ENCODE measurements at places on chromosomes 7 and 10.

DNA sequence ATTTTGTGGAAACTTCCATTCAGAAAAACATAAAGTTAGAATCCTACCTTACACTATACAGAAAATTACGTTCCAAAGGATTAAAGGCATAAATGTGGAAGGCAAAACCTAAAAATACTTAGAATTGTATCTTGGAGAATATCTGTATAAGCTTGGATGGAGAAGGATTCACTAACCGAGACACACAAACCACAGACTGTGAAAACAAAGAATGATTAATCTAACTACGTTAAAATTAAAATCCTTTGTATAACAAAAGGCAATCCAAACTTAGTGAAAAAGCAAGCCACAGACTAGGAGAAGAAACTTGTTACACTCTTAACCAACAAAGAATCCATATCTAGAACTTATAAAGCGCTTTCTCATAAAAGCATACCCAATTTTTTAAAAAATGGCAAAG lies 678.8 kb downstream of the INHBA start:
- no peak for DNase-seq

DNA sequence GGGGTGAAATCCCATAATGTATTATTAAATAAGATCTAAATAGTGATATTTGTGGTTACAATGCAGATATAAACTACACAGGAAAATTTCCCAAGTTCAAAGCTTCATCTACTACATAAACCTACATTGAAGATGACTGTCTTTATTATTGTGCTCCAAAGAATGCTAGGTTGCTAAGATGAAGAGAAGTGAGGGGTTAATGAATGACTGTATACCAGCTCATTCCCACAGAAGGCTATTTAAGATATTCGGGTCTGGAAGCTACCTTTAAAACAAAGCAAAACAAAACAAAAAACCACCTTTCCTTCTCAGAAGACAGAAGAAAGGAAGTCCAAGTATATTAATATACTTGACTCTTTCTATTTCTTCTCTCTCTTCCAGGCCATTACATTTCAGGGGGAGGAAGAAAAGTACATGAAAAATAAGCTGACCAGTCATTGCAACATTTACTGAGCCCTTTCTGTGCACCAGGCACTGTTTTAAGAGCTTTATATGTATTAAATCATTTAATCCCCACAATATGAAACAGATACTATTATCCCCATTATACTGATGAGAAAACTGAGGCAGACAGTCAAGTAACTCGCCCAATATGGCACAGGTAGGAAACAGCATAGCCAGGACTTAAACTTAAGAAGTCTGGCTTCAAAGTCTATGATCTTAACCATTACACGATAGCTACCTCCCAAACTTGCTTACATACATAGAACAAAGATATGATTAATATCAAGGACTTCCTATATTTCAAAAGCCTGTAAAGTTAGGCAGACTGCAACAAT lies 48.1 kb downstream of the TNPO3 start:
- DNase-seq, result no peak

- DNase-seq, result no peak
These were observed 48.7 kb downstream of the UPF2 start for GRCh38 chr10:11993834-11994468.

GRCh38 chr10:85787881-85788280 lies 578.7 kb downstream of the GRID1 start:
- DNase-seq, result no peak

DNA sequence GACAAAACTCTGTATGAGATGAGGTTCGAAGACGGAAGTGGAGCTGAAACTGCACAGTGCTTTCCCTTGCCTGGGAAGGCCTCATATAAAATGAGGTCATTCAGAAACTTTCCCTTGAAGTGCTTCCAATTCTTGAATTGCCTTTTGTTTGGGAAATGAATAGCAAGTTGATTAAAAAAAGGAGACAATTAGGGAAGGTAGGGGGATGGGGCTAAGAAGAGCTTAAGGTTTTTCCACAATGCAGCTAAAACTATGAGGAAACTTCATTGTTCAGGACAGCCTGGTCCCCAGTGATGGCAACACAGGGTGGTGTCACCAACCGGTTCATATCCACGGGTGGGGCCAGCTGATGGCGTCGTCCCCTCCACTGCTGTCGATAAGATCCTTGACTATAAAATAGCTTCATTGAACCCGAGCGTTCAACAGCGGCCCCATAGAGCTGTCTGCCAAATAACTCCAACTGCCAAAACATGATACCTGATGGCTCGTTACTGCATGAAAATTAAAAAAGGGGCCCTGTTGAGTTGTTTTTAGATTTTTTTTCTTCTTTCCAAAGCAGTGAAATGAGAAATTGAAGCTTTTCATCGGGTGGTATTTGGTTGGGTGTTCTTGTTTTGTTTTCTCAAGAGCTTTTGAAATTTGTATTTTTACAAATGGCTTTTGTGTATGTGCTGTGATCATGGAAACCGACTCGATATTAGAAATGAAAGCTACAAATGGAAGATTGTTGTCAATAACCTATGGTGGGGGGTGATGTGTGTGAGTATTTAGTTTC lies 2.8 kb upstream of the CELF2 start:
- DNase-seq, result no peak

DNA sequence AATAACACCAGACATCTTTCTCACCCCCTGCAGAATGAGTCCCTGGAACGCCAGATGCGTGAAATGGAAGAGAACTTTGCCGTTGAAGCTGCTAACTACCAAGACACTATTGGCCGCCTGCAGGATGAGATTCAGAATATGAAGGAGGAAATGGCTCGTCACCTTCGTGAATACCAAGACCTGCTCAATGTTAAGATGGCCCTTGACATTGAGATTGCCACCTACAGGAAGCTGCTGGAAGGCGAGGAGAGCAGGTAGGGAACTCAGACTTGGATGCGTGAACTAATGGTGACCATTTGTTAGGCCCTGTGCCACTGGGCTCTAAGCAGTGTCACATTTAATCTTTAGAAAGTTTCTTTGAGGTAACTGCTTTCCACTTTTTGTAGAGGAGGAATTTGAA lies 7.1 kb downstream of the VIM start:
- no peak for DNase-seq

DNA sequence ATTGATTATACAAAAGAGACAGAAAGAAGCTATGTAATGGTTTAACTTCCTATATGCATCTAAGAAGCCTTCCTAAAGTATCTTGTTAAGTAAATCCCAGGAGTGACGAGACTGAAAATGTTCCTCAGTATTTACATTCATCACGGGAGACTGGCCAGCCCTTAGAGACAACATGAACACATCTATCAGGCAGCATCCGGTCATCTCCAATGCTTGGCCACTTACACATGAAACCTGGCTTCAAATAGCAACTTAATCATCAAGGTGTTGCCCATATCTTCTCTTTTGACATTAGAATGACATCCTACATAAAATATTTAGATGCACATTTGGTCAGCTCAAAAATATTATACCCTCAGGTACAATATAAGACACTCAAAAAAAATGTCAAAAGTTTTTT lies 33.8 kb downstream of the ERCC6 start:
- no peak for DNase-seq

- DNase-seq, result no peak
These were observed 31.7 kb downstream of the CAMK1D start for GRCh38 chr10:12380999-12381398.

- no peak for DNase-seq
These were observed 92.7 kb downstream of the SEMA3D start for GRCh38 chr7:85094046-85094725.

DNA sequence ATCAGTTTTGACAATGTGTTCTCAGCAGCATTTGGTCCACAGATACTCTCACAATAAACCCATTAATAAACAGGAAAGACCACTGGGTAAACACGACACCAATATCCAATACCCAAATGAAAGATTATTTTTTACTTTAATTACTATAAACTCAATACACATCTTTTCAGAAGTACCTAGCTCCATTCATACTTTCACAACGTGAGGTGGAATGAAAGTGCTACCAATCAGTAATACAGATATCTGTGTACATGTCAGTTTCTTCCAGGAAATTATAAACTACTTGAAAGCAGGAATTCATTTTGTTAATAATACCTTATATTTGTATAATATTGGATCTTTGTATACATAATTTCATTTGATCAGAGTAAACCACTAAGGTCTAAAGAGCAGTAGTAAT lies 11.9 kb downstream of the CDK6 start:
- DNase-seq, result no peak

- DNase-seq, result no peak
These were observed 153.0 kb upstream of the RHEB start for GRCh38 chr7:151672716-151673115.

DNA sequence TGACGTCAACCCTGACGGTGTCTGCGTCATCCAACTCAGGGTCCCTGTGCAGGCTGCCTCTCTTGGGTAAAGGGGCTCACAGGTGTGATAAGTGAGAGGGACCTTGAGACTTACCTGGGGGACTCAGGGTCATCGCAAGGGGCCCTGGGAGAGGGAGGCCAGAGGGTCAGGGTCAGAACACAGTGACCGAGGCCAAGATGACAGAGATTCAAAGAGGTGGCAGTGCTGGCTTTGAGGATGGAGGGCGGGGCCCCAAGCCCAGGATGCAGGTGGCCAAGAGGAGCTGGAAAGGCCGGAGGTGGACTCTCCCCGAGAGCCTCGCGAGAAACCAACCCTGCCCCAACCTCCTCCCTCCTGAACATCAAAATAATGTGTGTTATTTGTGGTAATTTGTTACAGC lies 165.2 kb upstream of the PPP2R2D start:
- no peak for DNase-seq

DNA sequence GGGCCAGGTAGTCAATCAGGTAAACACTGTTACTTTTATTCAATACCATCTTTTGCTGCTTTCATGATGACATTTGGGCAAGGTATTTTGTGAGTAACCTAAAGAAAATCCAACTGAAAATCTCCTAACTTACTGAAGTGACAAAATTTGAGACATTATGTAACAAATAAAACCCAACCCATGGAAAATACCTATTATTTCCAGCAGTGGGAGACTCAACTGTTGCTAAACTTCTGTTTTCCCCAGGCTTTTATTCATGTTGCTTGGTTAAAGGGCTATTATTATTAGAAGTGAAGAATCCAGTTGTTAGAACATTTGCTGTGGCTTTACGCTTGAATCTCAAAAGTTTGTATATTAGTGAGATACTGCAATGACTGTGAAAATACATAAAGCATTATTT lies 215.9 kb downstream of the MDFIC start:
- DNase-seq, result no peak

DNA sequence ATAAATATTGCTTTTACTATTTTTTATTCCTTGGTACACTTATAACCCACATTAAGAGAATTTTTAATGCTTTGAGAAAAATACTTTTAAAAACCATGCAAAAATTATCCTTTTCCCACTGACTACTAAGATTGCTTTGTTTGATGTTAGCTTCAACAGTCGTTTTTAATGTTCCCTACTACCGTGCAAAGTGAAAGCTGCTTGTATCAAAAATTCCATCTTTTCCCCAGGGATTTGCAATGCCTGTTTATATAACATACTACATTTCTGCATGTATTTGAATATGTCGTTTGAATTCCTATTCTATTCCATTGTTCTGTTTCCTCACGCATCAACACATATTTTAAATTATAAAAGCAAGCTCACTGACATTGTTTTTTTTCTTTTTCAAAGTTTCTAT lies 54.4 kb downstream of the TFPI2 start:
- no peak for DNase-seq

DNA sequence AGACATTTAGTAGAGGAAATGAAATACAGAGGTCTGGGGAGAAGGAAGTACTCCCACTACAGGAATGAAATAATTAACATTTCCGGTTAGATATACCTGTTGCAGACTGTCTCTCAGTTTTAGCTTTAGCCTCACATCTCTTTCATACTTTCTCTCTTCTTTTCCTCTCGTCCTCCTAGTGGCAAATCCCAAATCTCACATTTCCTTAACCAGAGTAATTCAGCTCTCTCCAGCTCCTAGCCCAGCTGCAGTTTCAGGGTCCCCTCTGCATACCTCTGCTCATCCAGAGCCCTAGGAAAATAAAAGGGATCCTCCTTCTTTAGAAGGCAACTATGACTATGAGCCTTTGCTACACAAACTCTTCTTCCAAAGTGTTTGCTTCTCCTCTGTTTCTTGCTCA lies 643.2 kb downstream of the PHTF2 start:
- no peak for DNase-seq

- DNase-seq, result no peak
These were observed 9.3 kb downstream of the MICALL2 start for GRCh38 chr7:1449951-1450350.

DNA sequence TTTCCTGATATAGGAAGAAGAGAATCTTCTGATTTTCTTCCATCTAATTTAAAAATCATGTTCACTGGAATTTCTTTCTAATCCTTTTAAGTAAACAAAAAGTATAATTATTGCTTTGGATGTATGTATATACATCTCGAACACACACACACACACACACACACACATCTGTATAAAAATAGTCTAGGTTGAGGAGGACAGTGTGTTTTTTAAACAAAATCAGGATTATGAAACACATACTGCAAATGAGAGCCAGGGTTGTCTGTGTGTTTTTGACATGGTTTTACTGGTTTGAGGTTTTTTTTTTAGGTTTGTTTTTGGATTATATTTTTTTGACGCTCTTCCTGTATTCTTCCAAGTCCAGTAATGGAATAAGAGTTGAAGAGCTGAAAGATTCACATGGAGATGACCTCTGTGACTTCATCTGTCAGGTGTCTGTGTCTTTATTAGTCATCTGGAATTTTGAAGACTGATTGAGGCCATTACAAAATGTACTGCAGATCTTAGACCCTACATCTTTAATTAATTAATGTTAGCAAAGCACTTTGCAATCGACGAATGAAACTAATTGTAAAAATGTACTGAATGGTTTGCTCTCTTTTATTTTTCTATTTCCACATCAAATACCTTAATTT lies 237.1 kb downstream of the SUGCT start:
- DNase-seq, result peak; percentile 6

GRCh38 chr7:29297194-29297890 lies 102.8 kb downstream of the CHN2 start:
- DNase-seq, result no peak

- no peak for DNase-seq
These were observed 6.8 kb upstream of the CCNY start for GRCh38 chr10:35329520-35329919.

DNA sequence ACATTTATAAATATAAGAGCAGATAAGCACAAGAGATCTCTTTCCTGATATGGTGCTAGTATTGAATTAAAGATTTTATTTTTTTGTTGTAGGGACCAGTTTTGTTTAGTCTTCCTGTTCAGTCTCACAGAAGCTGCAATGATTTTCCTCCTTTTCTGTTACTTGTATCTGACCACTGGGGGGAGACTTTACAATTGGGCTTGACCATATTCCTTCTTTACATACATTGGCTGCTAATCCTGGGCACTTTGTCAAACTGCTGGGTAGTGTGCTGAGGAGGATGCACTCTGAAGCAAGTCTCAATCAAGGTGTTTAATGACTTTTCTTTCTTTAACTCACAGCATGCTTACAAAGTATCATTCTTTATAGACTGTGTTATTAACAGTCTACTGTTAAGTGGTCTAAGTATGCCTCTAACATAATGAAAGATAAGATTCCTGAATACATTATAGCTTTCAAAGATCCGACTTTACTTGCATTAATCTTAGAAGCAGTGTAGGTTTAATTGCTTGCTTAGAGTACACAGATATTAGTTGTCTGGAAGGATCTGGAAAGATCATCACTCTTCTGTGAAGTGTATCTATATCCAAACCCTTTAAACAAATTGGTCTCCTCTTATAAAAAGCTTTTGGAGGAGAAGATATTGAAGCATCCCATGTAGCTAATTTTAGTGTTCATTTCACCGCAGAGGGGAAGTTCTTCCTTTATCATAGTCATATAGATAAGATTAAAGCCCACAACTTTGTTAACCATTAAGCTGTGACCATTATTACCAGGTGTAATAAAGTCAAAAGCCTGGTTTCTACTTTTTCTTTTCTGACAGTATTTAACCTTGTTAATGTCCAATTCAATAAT lies 3.1 kb downstream of the PALS2 start:
- DNase-seq, result peak; percentile 68
